GM03348 (cell line): ENCODE measurements at places on chromosomes 2 and 18.

GRCh38 chr2:132489150-132489549, 72.5 kb downstream of the GPR39 start:
- peak; percentile 46 for DNase-seq

DNA sequence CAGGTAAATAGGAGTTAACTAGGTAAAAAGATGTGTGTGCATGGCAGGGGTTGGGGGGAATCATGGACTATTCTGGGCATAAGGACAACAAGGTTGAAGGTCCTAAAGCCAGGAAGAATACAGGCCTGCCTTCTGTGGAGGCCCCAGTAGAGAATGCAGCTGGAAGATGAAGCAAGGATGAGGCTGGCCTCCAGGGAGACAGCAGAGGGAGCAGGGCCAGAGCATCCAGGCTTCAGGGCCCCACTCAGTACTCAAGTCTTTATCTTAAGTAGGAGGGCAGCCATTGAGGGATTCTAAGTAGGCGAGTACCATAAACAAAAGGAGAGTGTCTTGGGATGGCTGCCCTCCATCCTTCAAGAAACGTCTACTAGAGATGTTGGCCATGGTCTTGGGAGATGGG, 101.8 kb upstream of the APCDD1 start:
- DNase-seq: no peak

DNA sequence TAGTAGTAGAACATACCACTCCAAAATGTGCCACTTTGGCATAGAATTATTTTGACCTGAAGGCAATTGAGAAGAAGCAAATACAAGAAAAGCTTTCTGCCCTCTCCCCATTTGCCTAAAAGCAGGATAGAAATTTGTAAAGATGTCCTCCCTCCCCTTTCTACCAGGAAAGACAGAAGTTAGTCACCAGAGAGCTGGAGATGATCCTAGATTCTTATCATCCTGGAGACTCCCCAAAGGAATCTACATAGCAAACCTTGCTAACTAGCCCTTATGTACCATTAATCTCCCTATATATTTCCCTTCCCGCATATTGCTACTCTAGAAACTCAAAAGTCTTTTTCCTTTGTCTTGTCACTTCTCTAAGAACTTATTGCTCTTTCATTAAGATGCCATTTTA, 12.6 kb upstream of the TMEM37 start:
- no peak for DNase-seq

DNA sequence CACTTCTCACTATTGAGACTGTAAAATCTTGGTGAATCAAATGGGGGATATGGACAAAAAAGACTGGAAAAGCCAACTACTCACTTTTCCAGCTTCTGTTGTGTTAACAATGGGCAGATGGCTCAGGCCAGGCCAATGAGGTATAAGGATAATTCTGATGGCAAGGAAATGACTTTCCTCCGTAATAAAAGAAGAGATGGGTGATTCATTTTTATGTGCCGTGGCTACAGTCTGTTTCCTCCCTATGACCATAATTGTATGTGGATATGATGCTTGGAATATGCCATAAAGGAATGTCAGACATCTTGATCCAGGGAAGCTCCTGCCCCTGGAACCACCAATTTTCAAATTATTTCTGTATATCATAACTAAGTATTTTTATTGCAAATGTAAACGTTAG, 406.8 kb downstream of the CCDC85A start:
- DNase-seq: no peak

- DNase-seq: peak; percentile 35
These were observed 476.4 kb upstream of the SPHKAP start for GRCh38 chr2:228657807-228658402.

- DNase-seq: no peak
These were observed 33.4 kb downstream of the ITGA6 start for GRCh38 chr2:172460780-172461201.

GRCh38 chr2:19873014-19873413, 28.8 kb downstream of the TTC32 start:
- DNase-seq: no peak

DNA sequence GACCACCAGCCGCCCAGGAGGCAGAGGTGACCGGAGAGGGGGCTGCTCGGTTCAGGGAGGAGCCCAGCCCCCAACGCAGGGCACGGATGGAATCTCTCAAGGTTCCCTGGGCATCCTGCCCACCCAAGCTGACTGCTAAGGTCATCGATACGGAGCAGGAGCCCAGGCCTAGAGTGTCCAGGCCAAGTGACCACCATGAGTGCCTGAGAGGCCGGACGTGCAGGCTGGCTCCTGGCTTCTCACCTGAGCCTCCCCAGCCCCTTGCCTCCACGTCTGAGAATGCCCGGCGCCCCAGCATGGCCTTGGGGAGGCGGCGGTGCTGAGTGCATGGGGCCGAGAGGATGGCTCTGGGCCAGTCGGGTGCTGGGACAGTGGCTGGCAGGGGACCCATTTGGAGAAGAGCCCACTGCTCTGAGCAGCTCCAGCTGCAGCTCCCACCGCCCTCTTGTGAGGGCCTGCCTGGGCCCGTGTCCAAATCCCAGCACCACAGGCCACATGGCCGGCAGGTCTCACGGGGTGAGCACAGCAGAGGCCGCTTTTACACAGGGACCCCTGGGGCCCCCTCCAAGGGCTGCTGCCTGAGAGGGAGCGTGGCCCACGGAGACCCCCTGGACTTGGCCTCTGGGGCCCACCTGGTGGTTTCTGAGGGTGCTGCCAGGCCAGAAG, 102.8 kb upstream of the CTDP1 start:
- no peak for DNase-seq

- no peak for DNase-seq
These were observed 45.7 kb downstream of the CCDC102B start for GRCh38 chr18:68843473-68844089.

- DNase-seq: peak; percentile 54
These were observed 32.8 kb upstream of the DNAH7 start for GRCh38 chr2:196101325-196101991.

DNA sequence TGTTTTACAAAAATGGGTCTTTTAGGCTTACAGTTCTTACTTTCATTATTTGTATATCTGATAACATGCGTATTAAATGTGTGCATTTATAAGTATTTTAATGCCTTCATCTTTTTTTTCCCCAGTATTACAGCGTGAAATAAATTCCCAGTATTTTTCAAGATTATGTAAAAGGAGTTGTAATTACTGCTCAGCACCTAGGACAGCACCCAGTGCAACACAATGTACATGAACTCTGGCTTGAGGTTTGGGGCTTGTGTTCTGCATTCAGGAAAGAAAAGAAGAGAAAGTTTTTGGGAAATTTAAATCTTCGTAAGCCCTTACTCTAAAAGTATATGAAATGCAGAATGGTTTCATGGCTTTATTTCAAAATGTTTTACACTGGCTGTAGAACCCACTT, 16.7 kb downstream of the ZNF638 start:
- peak; percentile 18 for DNase-seq

- no peak for DNase-seq
These were observed 10.0 kb downstream of the POLR2D start for GRCh38 chr2:127847931-127848330.

DNA sequence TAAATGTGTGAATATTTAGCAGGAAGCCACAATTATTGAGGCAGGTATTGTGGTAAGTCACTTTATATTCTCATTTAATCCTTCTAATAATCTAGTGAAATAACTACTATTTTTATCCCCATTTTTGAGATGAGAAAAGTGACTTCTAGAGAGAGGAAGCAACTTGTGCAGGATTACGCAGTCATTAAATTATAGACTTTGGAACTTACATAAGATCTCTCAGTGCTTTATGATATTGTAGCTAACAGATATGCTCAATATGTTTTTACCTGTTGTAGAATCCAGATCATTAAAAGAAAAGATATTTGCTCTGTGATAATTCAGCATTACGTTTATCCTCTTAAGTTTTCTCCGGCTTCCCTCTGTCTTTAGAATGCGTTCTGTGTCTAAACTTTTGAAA, 50.5 kb downstream of the MBD5 start:
- DNase-seq: no peak

DNA sequence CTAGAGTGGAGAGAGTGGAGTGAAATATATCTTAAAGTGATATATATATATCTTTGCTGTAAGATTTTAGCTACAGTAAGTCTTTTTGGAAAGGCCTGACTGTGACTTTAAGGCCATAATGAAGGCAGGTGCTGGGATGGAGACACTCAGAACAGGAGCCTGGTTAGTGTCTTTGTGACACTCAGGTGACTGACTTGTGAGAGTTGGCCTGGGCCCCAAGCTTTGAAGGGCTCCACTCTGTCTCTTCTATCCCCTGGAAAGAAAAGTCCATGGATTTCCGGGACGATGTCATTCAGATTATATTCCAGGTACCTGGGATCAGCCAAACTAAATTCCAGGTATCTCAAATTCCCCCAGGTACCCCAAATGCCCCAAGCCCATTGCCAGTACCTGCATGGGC, 276.6 kb downstream of the PDE11A start:
- DNase-seq: no peak

DNA sequence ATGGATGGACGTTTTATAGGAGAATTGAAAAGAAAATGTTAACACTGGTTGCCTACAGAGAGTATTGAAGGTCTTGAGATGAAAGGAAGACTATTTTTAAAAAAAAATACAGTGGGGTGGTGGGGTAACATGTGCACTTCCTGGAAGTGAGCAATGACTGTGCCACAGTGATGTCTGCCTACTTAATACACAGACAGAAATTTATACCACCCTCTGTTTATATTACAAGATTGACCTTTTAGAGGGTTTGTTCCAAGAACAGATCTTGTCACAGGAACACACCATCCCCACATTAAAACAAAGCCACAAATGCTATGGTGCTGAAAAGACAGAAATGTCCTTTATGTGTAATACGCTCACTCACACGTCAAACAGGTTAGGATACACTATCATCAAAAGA, 87.6 kb downstream of the THADA start:
- no peak for DNase-seq

DNA sequence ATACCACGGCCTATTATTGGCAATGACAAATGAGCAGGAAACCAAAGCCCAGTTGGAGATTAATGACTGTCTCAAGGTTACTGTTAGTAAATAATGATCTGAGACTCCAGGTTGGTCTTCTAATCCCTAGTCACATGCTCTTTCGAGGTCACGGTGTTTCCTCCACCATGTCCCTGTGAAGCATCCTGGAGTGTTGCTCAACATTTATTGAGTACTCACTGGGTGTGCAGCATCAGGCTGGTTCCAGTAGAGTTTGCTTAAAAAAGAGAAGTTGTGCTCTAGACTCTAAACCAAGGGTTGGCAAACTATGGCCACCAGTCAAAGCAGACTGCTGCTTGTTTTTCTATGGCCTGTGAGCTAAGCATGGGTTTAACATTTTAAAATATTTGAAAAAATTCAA, 263.8 kb upstream of the ATP5MC3 start:
- DNase-seq: no peak

- DNase-seq: no peak
These were observed 57.4 kb upstream of the LDAH start for GRCh38 chr2:20880221-20880771.

- DNase-seq: no peak
These were observed 8.2 kb upstream of the GBX2 start for GRCh38 chr2:236176417-236176816.

DNA sequence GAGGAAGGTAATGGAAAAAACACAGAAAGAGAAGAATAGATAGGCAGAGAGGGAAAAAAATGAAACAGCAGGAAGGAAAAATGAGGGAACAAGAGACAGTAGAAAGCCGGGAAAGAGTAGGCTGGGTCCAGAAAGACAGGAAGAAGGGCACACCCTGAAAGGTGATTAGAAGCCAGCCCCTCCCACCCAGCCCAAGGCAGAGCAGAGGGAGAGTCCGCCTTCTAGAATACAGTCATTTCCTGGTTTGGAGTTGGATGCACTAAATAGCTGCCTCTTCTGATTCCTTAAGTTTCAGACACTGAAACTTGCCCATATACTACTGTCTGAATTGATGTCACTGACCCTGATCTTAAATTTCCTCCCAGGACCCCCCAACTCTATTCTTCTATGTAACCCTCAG, 17.9 kb upstream of the DSG3 start:
- DNase-seq: no peak

DNA sequence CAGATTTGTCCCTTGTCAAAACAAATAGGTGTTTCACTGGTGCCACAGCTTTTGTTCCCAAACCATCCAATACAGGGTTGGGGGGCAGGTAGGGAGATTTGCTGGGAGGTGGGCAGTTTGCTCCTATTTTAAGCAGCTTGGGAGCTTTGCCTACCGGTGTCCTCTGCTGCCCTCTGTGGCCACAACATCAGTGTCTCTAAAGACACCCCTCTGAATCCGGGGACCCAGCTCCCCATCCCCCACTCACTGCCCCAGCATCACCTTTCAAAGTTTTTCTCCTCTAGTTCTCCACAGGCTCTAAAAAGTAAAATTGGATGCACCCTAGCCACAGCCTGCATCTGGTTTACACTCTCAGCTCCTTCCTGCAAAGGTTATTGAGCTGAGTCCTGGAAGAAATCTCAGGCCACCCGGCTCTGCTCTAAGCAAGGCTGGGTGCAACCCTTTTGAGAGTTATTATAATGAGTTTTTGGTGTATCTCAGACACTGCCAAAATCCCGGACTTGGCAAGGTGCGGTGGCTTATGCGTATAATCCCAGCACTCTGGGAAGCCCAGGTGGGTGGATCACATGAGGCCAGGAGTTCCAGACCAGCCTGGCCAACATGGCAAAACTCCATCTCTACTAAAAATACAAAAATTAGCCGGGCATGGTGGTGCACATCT, 2.9 kb upstream of the EPAS1 start:
- peak; percentile 48 for DNase-seq

GRCh38 chr2:122251158-122251557, 495.7 kb downstream of the TSN start:
- DNase-seq: peak; percentile 25

GRCh38 chr2:145408980-145409379, 889.1 kb upstream of the ZEB2 start:
- DNase-seq: no peak

DNA sequence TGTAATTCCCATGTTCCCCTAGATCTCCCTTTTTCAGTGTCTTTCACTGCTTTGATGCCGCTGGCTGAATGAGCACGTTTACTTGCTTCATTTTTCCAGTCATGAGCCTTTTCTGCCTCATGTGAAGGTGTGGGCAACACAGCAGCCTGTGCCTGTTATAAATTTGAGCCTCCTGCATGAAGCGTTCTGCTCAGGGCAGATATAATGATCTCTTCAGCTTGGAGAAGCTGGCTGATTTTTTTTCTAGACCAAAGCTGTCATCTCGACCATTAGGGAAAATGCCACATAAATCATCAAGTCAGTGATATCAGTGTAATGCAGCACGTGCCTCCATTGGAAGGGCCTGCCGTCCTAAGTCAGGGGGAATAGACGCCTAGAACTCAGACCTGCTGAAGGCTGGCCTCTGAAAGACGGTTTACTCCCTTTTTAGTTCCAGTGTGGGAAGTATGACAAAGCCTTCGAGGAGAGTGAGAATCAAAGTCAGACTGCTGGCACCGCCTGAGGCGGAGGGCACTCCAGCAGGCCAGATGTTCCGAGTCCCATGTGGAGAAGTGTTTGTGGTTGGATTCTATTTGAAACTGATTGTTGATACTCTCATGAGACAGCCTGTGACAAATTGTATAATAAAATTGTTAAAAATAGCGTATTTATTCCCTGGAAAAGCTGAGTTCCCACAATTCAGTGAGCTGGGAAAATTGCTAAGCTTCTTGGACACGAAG, 196.5 kb downstream of the MYO1B start:
- peak; percentile 73 for DNase-seq
